ENCODE measurements at places on chromosomes 6 and 20. TPM values are rescaled to one million over a fixed set of nuclear protein-coding genes. Genes with fewer than 3 reads are reported as not detected.

The CPXM1 gene
- total RNA-seq = 5.5 TPM

The APMAP gene
- 378 TPM for total RNA-seq

The NR2E1 gene
- total RNA-seq = not detected

The HNF4A gene
- 51.7 TPM for total RNA-seq

The TNFRSF21 gene
- total RNA-seq = 3.2 TPM

The JPH2 gene
- 1.3 TPM for total RNA-seq

The RAET1G gene
- not detected for total RNA-seq

The FRK gene
- total RNA-seq = 26.8 TPM

The STAU1 gene
- 89.2 TPM for total RNA-seq

The HSPA12B gene
- total RNA-seq = 0.98 TPM

DNA sequence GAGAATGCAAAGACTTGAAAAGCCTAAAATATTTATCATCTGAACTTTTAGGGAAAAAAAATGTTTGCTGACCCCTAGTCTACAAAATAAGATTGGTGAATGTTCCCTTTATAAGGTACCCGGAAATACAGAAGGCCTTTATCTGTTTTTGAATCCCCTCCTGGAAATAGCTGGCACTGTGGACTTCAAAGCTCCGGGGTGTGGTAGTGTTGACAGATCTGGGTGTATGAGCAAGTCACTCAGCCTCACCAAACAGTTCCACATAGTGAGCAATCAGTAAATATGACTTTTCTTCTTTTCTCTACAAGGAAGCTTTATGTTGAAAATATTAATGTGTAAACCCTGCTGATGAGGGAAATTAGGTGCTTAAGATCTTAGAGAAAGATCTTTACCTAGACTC lies 29.2 kb upstream of the HTR1B start:
- no peak for DNase-seq

- no peak for DNase-seq
These were observed 116.8 kb upstream of the BACH2 start for GRCh38 chr6:90413396-90413795.

DNA sequence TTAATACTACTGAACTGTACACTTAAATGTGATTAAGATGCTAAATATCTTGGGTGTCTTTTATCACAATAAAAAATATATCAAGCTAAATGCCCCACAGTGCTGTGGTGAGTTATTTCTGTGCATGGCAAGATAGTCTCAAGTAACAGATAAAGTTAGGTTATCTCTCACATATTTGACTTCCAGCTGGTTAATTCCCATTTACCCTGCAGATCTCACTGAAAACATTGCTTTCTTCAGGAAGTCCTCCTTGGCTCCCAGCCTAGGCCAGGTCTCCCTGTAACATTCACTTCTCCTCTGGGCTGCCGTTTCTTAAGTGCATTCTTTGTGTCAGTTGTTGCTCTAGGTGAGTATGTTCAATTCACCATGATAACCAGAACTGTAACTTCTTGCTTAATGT lies 59.1 kb downstream of the SLC22A1 start:
- no peak for DNase-seq

- no peak for DNase-seq
These were observed 4.6 kb upstream of the OSBPL2 start for GRCh38 chr20:62233684-62234083.

GRCh38 chr6:28490205-28490890 lies 25.2 kb downstream of the GPX6 start:
- DNase-seq = no peak

DNA sequence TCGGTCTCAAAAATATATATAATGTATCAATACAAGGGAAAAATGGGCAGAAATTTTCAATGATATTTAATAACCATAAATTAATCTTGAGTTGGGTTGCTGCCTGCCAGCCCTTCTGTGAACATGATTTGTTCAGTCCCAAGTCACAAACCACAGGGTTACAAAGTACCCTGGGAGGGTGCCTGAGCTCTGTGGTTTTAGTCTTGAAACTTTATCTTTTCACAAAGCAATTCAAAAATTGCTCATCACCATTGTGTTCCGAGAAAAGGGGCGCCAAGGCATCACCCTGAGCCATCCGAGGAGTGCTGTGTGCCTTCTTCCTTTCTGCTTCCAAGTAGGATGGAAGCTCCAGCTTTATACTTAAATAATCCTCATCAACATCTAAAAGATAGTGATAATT lies 141.6 kb upstream of the AKAP12 start:
- DNase-seq = no peak

GRCh38 chr6:146999766-147000165 lies 204.5 kb upstream of the STXBP5 start:
- DNase-seq = no peak

- DNase-seq = no peak
These were observed 17.5 kb downstream of the ADA start for GRCh38 chr20:44633872-44634600.

- no peak for DNase-seq
These were observed 393.2 kb upstream of the SOX4 start for GRCh38 chr6:21200134-21200870.

All from liver (tissue), 10 donors.